A549 (cell line): ENCODE measurements at places on chromosomes 3 and 15.

GRCh38 chr15:41285285-41285684 lies 47.1 kb downstream of the OIP5 start:
- DNase-seq, result no peak

DNA sequence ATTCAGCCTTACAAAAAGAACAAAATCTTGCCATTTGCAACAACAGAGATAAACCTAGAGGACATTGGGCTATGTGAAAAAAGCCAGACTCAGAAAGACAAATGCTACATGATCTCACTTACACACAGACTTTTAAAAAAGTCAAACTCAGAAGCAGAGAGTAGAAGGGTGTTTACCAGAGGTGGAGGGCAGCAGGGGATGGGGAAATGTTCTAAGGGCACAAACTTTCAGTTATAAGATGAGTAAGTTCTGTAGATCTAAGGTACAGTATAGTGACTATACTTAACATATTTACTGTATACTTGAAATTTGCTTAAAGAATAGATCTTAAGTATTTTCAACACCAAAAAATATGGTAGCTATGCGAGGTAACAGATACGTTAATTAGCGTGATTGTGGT lies 3.0 kb downstream of the MYEF2 start:
- no peak for DNase-seq

DNA sequence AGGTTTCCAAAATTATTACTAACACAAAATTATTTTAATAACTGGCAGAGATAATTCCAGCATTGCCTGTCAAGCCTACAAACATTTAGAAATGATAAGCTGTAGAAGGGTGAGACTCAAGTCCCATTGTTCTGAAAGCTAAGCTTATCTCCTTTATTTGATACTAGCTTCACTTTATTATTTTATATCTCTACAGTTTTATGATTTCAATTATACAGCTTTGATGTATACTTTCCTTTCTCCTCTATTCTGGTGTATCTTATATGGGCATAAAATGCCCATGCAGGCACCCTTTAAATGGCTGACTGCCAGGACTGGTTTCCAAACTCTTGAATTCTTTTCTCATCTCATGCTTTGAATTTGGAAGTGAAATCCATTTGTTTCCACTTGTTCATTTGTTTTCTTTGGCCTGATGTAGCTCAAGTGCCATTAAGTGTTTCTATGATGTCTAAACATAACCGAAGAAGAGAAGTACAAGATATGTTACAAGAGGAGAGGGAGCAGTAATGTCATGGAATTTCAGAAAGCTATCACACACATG lies 372.1 kb upstream of the ARHGEF26 start:
- no peak for DNase-seq

- DNase-seq, result no peak
Measured at GRCh38 chr3:130916507-130917167, 22.8 kb downstream of the ATP2C1 start.

DNA sequence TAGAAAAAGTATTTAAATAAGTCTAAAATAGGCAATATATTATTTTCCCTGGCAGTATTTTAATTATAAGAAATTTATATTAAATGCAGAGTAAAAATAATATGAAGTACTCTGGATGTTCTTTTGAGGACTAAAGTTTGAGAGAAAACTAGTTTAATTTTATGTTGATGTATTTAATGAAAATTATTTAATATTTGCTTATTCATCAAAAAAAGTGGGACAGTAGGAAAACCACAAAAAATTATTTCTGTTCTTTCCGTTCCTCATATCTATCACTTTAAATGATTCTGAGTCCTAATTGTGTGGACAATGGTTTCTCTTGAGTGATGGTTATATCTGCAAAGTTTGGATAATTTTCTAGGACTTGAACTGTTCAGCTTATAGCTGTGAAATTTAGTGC lies 147.2 kb upstream of the TNIK start:
- DNase-seq, result no peak

GRCh38 chr3:178353006-178353694 lies 183.1 kb upstream of the KCNMB2 start:
- no peak for DNase-seq

DNA sequence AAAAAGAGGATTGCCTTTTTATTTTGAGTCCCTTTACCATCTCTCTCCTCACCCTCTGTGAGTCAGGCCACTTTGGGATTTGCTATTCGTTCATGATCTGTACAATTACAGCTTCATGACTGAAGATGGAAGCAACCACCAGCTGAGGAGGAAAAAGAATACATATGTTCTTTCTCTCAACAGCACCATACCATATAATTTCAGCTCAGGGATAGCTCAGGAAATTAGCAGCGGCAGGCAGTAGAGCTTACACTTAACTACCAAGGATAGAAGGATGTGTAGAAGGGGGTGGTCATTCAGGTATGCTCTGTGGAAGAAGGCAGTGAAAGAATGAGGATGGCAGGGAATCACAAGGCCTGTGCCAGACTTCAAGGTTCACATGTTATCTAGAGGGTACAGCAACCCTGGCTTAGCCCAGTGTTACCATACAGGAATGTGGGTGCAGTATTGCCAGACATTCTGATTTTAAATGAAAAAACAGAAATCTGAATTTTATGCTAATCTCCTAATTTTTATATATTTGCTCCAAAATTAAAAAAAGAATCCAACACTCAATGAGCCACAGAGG lies 17.9 kb downstream of the PLS1 start:
- DNase-seq, result no peak

DNA sequence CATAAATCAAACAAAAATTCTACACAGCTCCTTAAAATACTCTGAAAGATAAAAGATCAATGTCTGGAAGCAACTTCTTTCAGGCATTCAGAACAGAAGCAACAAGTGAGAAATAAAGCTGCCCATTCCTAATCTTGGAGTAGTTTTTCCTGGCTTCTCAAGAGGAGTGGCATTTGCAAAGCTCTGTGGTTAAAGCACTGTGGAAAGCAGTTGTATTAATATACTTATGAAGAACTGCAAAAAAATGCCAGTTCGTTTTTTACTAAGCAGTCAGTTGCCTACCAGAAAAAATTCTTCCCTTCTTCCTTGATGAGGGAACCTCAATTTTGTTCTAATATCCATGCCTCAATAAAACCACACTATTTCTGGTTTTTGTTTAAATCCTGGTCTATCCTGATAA lies 197.8 kb downstream of the TNIK start:
- no peak for DNase-seq
